ENCODE measurements at places on chromosomes 16 and 17. TPM values are rescaled to one million over a fixed set of nuclear protein-coding genes. Genes with fewer than 3 reads are reported as not detected.

DNA sequence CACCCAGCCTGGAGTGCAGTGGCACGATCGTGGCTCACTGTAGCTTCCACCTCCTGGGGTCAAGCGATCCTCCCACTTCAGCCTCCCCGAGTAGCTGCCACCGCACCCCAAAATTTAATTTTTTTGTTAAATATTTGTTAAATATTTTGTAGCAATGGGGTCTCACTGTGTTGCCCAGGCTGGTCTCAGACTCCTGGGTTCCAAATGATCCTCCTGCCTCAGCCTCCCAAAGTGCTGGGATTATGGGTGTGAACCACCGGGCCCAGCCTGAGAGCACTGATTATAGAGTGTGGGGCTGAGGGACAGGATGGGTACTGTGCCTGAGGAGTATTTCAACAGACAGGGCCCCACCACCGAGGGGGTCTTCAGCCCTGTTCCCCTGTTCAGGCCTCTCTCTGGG, 35.6 kb downstream of the TPSG1 start:
- DNase-seq: no peak

DNA sequence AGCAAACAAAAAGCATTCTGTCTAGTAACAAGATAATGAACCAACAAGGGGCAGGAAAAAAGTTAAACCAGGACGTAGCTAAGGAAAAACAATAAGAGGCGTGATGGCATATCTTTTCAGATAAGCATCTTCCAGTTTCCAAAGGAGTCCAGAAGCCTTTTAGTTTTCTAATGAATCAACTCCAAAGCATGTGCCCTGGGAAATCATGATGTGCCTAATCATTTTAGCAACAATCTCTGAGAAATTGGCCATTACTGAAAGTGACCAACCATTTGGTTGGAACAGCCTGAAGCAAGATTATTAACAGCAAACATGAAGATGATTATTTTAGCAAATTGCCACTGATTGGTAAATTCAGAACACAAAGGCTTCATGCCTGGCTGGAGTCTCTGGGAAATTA, 440.9 kb upstream of the MAF start:
- no peak for DNase-seq

SAMD14 gene
- not detected for total RNA-seq

GAST gene
- not detected for total RNA-seq

DNA sequence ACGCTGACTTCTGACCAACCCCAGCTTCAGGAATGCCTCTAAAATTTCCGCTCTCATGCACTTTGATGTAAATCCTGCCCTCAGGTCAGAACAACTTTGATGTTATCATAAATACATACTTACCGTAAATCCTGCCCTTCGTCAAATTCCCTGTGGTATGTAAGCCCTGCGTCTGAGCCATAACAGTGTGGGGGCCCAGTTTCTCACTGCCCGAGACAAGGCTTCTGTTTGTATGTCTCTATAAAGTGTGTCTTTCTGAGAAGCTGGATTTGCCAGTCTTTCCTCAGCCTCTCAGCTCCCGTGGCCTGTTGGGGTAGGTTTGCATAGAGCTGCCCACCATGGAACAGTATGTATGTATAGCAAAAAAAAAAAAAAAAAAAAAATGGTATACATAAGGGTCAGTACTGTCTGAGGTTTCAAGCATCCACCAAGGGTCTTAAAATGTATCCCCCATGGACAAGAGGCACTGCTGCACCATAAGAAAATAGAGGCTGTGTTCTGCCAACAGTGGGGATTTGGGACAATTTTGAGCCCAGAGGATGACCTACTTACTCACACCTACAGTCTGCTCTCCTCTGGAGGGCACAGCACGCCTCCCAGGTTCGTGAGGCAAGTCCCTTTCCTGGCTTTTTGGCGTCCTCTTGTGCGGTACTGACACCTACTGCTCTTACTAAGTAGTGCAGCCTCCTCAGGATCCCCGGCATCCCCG, 17.5 kb downstream of the PRMT7 start:
- DNase-seq: peak; percentile 88

ADAD2 gene
- not detected for total RNA-seq

DNASE1L2 gene
- 1.6 TPM for total RNA-seq

- no peak for DNase-seq
These were observed 5.3 kb upstream of the KRT37 start for GRCh38 chr17:41429667-41430066.

TP53I13 gene
- total RNA-seq: 65.2 TPM

- no peak for DNase-seq
These were observed 4.1 kb downstream of the HS3ST3B1 start for GRCh38 chr17:14304773-14305517.

GRCh38 chr17:19387921-19388521, 1.0 kb upstream of the MFAP4 start:
- DNase-seq: no peak

DNA sequence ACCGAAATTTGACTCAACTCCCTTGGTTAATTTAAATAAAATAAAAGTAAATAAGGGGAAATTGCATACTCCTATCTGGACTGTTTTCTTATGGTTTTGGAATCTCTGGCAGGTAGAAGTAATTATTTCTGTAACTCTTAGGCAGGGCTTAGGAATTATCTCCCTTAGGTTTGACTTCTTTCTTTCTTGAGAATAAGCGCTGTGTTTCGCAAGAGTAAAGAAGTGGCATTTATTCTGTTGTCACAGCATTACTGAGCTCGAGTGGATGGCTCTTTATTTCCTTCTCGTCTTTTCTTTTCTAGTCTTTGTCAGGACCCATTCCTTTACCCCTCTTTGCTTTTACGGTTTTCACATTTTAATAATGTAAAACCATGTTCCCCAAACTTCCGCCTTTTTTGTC, 633.2 kb downstream of the WWOX start:
- DNase-seq: no peak

- DNase-seq: no peak
These were observed 144.6 kb downstream of the SNX29 start for GRCh38 chr16:12120982-12121652.

- DNase-seq: no peak
These were observed 9.3 kb downstream of the SLC47A2 start for GRCh38 chr17:19706791-19707727.
